ENCODE measurements at places on chromosomes 7 and 10.

- DNase-seq, result no peak
Measured at GRCh38 chr7:571096-571717, 51.6 kb upstream of the PDGFA start.

GRCh38 chr7:51980313-51980712, 663.7 kb upstream of the COBL start:
- no peak for DNase-seq

DNA sequence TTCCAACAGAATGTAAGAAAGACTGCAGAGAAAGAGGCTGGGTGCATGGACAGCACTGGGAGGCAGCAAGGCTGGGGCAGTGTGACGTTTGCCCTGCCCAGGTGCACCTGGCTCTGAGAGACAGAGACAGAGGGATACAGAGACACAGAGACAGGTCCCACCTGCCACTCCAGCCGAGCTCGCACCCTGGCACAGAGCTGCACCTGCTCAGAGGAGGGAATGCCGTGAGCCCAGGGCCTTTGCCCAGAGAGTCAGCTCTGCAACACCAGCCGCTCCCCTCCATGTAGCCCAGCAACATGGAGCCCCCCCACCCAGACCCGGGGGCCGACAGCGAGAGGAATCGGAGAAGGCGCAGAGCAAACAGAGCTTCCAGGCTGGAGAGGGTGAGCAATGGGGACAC, 35.3 kb upstream of the PROSER2 start:
- DNase-seq, result no peak

- no peak for DNase-seq
Measured at GRCh38 chr7:65430344-65431186, 56.9 kb downstream of the ZNF92 start.

DNA sequence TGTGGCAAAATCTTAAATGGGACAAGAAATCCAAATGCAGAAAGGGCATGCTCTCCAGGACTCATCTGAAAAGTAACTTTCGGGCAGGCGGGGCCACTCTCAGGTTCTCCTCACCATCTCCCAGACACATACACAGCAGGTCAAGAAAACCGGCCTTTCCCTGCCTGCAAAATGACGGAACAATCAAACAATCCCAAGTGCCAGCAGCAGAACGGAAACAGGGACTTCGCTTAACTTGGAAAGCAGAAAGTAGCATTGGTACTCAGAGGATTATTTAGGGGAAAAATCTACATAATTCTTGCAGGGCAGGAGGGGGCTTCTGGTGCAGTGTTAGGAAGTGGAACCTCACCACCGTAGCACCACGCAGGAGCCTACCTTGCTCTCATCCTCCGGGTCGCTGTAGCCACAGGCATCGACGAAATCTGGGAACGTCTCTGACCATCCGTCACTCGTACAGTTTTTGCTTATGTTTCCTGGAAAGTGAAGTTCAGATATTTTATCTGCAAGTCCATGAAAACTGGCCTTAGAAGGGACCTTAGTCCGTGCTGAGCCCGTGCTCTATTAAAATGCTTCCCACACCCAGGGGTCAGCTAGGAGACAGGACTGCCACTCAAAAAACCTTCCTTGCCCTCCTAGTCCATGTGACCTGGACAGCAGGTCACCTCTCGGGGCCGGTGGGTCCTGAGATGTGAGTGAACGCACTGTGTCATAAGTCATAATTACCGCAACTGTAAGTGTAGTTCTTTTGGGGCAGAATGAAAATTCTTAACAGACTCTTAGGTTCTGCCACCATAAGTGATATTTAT, 41.1 kb downstream of the VIPR2 start:
- no peak for DNase-seq

Data from adipocyte (in vitro differentiated cells).